Activated CD8-positive, alpha-beta memory T cell treated with anti-CD3 and anti-CD28 coated beads, Interleukin-2, amount 50 U/mL, for 4 hours (primary cell): ENCODE measurements at places on chromosomes 2 and 18.

DNA sequence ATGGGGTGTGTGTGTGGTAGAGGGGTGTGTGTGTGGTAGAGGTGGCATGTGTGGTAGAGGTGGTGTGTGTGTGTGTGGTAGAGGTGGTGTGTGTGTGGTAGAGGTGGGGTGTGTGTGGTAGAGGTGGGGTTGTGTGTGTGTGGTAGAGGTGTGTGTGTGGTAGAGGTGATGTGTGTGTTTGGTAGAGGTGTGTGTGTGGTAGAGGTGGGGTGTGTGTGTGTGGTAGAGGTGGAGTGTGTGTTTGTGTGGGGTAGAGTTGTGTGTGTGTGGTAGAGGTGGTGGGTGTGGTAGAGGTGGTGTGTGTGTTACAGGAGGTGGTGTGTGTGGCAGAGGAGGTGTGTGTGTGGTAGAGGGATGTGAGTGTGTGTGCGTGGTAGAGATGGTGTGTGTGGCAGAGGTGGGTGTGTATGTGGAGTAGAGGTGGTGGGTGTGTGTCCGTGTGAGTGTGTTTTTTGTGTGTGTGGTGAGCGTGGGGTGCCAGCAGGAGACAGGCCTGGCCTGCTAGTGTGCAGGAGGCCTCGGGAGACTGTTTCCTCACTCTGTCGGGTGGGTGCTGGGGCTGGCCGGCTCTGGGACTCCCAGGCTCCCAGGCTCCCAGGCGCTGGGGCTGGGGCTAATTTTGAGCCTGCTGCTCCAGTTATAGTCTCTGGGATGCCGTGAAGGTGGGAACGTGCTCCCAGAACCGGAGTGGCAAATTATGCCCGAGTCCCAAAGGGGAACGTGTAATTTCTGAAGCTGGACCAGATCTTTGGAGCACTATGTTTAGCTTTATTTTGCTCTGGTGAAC is 165.2 kb downstream of the DYSF start:
- DNase-seq, result no peak

- DNase-seq, result no peak
Observed at GRCh38 chr18:51480407-51481261, 283.2 kb upstream of the MEX3C start.

GRCh38 chr2:19120941-19121750 is 237.3 kb downstream of the OSR1 start:
- DNase-seq, result no peak

DNA sequence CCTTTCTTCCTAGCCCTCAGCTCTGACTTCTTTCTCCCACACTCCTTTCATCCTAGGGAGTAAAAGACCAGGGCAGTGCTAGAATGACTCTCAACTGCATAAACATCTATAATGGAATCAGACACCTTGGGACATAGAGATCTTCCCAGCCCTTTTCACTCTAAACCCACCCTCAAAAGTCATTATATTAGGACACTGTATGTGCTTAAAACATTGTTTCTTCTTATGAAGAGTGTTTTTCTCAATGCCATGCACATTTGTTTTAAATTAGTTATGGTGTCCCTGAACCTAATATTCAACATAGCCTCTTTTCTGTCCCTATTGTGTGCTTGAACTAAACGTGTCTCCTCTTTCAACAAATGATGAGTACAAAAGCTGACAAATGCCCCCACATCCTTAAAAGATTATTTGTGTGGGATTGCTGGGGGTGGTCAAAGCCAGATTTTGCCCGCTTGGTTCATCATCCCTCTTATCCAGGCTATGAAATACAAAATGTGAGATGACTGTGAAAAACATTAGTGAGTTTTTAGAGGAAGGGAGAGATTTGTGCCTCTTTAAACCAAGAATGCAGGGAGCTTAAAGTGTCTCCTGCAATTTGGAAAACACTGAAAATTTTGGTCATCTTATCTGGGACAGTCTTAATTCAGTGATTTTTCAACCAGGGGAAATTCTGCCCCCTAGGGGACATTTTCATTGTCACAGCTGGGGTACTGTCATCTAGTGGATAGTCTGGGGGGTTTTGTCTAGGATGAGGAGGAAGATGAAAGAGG is 29.0 kb downstream of the SERPINB5 start:
- no peak for DNase-seq

- DNase-seq, result no peak
Observed at GRCh38 chr2:119119999-119120756, 38.4 kb downstream of the C1QL2 start.
